ENCODE measurements at places on chromosomes 12 and 14.

GRCh38 chr12:110742718-110743570 is at the start of gene PPP1CC:
Gene PPP1CC (minus strand): TSS chr12:110742891. CDS start chr12:110742707, 184 bp downstream.
- peak; percentile 64 for DNase-seq

DNA sequence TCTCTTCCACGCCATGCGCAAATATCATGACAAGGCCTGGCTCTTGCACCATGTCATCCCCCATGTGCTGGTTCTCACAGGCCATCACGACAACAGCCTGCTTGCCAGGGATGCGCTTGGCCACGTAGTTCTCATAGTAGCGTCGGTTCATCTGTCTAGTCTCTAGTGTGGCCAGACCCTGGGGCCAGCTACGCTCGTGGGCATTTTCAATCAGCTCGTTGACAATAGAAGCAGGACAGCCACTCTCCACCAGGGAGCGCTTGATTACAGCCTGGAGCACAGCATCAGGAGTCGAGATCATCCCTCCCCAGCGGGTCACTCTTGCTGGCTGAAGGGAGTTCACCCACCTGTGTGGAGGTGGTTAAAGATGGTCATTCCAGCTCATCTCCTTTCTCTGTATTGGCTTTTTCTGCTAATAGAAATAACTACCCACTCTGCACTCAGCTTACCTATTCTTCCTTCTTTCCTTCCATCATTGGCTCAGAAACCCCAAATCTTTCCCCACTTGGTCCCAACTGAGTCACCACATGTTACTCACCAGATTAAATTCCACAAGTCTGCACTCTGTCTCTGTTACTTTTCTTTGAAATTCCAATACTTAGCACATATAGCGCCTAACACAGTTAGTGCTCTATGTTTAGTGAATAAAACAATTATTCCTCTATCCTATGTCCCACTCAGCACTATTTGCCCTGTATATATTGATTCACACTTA is 15.1 kb downstream of the RNF41 start:
- no peak for DNase-seq

DNA sequence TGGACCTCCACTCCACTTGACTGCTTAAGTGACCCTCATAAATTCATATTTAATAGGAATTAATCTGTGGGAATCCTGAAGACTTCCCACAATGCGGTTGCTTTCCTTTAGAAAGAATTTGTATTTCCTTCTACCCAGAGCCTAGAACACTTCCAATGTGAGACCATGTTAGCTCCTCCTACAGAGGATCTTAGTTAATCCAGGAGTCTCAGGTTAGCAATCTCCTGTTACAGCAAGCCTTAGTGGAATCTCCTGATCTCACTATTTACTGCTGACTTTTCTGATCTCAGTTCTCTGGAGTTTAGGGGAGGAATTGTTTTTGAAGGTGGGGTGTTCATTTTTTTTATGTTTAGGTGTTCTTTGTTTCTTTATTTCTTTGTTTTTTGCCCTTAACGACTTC is 186.0 kb downstream of the SLC25A21 start:
- no peak for DNase-seq

DNA sequence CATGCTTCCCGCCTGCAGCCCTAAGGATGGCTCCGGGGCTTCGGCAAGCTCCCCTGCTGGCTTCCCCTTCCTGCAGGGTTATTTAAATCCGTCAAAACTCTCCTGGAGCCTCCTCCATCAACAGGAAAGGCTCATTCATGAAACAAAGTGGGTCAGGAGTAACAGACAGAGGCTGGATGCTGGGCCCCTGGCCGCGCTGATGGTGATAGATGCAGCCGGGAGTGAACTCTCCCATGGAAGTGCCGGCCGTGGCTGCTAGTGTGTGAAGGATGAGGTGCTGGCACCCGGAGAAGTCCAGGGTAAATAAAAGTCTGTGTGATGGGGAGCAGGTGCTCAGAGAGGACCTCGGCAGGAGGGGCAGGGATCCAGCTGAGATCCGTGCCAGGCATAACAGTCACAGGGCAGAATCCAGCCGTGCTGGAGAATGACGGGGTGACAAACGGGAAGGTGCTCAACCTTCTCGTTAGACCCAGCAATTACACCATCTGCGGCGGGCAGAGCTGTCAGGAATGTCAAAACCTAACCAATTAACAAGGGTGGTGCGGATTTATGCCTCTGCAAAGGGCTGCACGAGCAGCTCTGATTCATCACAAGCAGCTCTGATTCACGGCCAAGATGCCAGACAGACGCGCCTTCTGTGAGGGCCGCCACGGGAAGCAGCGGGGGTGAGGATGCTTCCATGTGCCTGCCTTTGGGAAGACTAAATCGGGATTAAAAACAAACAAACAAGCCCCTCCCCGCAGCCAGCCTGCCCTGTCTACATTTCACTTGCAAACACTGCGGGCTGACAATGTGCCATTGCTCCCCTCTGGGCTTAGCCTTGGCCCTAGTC is 55.6 kb downstream of the SYNE3 start:
- peak; percentile 40 for DNase-seq

DNA sequence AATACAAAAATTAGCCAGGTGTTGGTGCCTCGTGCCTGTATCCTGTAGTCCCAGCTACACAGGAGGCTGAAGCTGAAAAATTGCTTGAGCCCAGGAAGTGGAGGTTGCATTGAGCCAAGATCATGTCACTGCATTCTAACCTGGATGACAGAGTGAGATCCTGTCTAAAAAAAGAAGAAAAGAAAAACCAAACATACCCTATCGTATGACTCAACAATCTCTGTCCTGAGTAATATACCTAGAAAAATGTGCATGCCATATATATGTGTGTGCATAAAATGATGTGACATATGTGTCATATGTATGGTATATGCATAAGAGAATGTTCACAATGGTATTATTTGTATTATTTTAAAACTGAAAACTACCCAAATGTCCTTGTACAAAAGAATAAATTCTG is 261.5 kb upstream of the CLEC14A start:
- no peak for DNase-seq

DNA sequence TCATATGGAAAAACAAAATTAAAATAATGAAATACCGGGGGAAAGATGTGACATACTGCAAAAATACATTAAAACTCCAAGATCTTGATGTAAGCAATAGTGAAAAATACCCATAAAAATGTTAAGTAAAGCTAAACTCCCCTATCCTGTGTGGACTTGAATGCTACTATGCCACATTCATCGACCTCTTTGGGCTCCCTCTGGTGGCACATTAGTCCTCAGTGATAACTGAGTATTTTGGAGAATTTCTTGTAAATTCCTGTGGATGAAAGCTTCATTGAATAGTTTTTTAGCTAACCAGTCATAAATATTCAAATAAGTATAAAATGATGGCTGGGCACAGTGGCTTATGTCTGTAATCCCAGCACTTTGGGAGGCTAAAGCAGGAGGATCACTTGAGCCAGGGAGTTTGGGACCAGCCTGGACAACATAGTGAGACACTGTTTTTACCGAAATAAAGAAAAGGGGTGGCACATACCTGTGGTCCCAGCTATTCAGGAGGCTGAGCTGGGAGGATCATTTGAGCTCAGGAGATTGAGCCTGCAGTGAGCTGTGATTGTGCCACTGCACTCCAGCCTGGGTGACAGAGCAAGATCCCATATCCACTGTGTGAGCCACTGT is 42.4 kb upstream of the SGPP1 start:
- DNase-seq = no peak

- no peak for DNase-seq
Observed at GRCh38 chr12:88571543-88571942, 8.7 kb downstream of the KITLG start.

- no peak for DNase-seq
Observed at GRCh38 chr14:79986251-79986650, 225.1 kb downstream of the DIO2 start.

GRCh38 chr12:26346736-26347135 is 151.4 kb downstream of the SSPN start:
- DNase-seq = no peak

DNA sequence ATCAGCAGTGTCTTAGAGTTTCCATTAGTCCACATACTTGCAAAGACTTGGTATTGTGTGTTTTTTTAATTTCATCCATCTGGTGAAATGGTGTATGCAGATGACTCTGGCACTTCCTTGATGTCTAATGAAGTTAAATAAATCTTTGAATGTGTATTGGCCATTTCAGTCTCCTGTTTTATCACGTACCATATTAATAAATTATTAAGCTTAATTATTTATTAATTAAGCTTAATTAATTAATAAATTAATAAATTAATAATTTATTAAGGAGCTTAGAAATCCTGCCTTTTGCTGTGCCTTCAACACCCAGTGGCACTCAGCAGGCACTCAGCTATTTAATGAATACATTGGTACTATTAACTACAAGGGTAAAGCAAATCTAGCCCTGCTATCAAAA is 18.2 kb downstream of the PDZRN4 start:
- DNase-seq = no peak

GRCh38 chr12:16524378-16524777 is 81.6 kb downstream of the LMO3 start:
- no peak for DNase-seq

- no peak for DNase-seq
Observed at GRCh38 chr12:120473807-120474615, 4.5 kb upstream of the SRSF9 start.

DNA sequence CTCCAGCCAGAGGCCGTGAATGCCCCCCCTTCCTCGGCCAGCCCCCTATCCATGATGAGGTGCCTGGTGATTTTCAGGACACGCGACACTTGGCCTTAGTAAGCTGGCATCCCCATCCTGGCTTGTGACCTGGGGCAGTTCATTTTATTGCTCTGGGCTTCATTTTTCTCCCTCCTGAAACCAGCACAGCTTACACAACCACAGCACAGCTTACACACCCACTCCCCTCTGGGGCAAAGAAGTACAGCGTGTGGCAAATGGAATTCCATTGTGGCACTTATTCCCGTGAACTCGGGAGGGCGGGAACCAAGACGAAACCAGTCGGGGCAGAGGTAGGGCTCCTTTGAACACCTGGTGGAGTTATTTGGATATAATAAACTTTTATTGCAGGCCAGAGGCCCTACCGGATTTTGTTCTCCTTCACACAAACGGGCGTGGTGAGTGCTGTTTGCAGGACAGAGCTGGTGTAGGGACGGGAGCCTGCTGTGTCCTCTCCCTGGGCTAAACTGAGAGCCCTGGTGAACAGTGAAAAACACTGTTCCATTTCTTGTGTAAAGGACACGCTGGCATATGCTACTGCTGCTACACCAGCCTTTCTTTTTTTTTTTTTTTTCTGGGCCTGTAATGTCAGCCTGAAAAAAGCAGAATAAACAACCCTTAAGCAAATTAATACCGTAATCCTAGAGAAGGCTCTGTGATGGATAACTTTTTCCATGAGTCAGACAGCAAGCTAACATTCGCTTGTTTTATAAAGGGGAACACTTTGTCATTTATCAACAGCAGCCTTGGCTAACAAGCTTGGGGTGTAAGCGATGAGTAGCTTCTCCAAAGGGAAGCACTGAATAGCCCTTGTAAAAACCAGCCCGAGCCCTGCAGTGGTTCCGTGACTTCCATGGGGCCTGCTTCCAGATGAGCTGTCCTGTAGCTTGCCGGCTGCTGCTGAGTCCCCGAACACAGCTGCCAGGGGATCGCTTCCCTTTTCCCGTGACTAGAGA is 29.3 kb downstream of the CD9 start:
- no peak for DNase-seq

- DNase-seq = no peak
Observed at GRCh38 chr14:20830831-20831230, 28.2 kb upstream of the RNASE1 start.

DNA sequence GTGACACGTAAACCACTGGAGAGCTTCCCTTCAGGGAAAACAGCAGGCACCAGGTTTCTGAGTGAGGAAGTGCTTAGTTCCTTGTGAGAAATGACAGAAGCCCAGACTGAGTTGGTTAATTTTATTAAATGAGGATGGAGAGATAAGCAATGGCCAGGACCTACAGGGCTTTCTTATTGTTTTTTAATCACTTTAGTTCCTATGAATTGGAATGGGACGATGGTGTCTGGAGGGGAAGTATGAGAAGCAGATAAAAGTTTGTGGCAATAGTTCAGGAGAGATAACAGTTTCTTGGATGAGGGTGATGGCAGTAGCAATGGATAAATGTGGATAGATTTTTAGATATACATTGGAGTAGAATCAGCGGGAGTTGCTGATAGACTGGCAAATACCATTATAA is 86.5 kb upstream of the PTPRR start:
- no peak for DNase-seq

DNA sequence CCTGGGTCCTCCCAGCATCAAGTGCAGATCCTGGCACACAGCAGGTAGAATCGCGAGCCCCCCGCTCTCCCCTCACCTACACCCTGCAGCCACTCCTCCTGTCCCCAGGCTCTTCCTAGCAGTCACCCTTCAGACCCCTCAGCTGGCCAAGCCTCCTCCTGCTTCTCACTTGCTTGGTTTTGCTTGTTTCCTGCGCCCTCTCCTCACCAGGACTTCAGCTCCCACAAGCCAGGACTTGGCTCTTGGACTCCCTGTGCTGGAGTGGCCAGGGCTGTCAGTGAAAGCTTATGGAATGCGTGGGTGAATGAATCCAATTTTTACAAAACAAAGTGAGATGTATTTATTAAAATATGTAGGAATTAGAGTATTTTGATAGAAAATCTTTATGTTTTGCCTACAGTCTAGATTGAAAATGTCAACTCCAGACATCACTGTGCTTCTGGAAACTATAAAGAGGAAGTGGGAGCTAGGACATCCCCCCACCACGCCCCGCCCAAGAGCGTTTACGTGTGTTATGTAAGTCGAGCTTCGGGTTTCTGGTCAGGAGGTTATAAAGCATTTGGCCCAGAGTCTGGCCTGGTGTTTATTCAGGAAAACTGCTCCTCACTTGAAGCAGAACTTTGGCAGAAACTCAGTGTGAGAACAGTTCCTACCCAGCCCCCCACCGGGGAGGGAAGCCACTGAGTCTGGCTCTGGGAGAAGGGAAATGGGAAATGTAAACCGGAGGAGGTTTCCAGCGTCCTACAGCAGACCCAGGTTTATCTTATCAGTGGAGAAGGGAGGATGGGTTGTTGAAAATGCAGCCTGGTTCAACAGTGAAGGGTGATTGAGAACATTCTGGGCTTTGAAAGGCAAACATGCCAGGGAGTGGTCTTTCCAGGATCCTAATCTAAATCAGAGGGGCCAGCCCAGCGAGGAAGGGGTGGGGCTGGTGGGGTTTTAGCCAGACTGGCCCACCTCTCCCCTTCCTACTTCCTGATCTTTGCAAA is 8.8 kb downstream of the ALDH2 start:
- DNase-seq = no peak

DNA sequence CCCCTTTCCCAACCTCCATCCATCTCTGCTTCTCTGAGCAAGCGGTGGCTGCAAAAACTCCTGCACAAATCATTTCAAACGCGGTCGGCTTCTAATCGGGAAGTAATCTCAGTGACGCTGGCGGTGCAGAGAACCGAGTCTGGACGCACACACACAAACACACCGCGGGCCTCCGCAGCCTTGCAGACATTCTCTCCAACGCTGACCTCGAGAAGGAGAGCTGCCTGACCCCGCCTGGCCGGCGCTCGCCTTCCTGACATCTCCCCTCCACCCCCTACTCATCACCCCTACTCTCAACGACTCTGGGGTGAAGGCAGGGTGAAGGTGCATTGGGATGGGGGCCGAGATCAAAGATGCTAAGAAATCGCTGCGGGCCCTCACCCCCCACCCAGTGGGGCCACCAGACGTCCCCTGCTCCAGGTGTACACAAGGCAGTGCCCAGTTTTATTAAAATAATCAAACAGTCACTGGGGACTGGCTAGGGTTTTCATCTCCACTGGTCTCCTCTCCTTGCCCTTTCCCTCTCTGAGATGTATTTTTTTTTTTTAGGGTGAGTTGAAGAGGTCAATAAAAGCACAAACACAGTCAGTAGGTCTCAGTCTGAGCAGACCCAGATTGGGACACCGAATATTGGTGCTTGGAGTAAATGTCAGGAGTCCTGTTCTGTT is 506 bp upstream of the TBX5 start:
- DNase-seq = no peak

Measured in DMS 273 treated with DMSO at 0.1 percent for 48 hours (cell line).